ENCODE measurements at places on chromosomes 13 and 19. TPM values are rescaled to one million over a fixed set of nuclear protein-coding genes. Genes with fewer than 3 reads are reported as not detected.

The KLK4 gene
- total RNA-seq = not detected

The TTC9B gene
- not detected for total RNA-seq

The CALR3 gene
- total RNA-seq = 0.09 TPM

The FBXW9 gene
- total RNA-seq = 4.6 TPM

The MIPEP gene
- total RNA-seq = 12.0 TPM

The APOC4 gene
- not detected for total RNA-seq

The FCAR gene
- total RNA-seq = not detected

The CDC42EP5 gene
- total RNA-seq = 7.8 TPM

The WDR62 gene
- 4.6 TPM for total RNA-seq

The JSRP1 gene
- 0.30 TPM for total RNA-seq

All from smooth muscle cell of the umbilical artery (primary cell).